Fibroblast of mammary gland (primary cell): ENCODE measurements at places on chromosomes 6 and 20.

- DNase-seq = no peak
Observed at GRCh38 chr6:153373869-153374268, 242.8 kb upstream of the RGS17 start.

DNA sequence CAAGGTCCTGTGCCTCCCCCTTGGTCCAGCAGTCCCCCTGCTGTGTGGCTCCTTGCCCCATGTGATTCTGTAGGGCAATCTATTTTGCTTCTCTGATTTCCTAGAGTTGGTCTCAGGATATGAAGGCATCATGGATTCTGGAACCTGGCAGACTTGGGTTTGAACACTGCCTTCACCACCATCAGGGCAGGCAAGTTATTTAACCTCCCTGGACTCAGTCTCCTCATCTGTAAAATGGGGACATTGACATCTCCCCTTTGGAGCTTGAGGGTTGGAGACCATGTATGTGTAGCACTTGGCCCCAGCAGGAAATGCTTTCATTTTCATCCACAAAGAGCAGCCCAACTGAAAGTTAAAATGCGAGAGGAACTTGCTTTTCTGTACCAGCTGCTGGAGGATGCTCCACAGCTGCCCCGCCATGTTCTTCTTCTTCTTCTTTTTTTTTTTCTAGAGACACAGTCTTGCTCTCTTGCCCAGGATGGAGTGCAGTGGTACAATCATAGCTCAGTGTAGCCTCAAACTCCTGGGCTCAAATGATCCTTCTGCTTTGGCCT lies 6.7 kb downstream of the TOX2 start:
- DNase-seq = no peak

GRCh38 chr6:127199470-127199869 lies 67.2 kb upstream of the RNF146 start:
- no peak for DNase-seq

GRCh38 chr6:156160007-156160794 lies 617.0 kb upstream of the ARID1B start:
- DNase-seq = no peak

DNA sequence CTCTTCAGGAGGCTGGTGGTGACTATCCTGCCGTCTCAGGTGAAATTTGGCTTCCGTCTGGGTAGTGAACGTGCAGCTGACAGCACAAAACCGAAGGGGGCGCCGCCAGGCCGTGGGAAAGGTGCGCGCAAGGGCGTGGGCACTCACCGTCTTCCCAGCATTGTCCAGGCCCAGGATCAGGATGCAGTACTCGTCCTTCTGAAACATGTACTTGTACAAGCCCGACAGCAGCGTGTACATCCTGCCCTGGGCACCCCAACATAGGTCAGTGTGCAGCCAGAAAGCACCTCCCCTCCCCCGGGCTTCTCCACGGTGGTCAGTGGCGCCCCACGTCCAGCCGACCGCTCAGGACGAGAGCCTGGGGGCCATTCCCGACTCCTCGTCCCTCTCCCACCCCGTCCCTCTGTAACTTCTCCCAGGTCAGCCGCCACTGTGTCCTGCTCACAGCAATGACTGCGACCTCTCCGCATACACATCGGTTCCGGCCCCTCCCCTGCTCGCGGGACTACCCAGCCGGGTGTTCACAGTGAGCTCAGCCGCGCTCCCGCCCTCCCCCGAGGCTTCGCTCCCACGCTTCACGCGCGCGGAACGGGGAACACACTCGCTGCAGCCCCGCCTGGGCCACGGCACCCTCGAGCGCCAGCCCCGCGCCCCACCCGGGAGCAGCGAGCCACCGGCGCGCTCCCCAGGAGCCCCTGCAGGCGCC lies 771 bp downstream of the ARFRP1 start:
- peak; percentile 46 for DNase-seq

- peak; percentile 96 for DNase-seq
Observed at GRCh38 chr6:111589366-111589765, 16.3 kb downstream of the TRAF3IP2 start.

- peak; percentile 49 for DNase-seq
Observed at GRCh38 chr6:28940294-28940857, 16.6 kb upstream of the TRIM27 start.

GRCh38 chr6:109139109-109139508 lies 43.8 kb downstream of the CEP57L1 start:
- DNase-seq = peak; percentile 73
